ENCODE measurements at places on chromosomes 12 and 14.

GRCh38 chr12:31020385-31021166 is 53.1 kb upstream of the DDX11 start:
- no peak for DNase-seq

DNA sequence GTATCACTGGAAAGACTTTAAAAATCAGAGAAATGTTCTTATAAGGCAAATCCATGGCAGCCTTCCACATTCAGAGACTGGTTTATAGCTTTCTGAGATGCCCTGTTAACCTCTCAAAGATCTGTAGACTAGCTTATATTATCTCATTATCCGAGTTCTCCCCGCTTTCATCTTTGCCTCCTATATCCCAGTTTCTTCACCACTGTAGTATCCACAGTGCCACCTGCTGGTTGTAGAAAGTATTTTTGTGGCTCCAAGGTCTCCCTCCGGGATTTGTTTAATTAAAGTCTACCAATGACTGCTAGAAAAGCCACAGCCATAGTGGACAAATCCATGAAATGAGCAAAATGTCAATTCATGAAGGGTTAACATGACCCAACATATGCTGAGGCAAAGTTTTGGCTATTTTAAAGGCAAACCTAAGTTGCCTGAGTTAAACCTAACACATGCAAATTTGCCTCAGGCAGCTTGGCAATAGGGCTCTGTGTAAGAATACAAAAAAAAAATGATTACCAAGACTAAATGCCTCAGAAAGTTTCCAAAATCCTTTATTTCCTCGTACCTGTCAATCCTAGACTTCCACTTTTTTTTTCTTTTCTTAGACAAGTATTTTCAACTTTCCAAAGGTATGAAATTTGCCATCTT is 218.8 kb upstream of the BMP4 start:
- DNase-seq, result peak; percentile 83

DNA sequence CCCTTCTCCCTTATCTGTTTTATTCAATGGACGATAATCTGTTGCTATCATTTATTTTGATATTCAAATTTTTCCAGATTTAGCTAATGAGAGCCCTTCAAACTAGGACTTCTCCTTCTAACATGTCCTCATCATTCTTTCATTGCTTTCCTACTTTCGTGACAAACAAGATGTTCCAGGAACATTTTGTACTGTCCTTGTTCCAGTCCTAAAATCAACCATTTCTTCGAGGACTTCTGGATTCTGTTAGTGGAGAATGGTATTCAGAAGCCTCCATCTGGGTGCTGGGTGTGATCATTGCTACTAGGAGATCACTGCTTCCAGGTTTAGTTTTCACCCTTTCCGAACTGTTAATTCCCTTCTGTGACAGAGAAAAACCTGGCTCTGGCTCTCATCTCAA is 29.5 kb upstream of the FBXO34 start:
- DNase-seq, result no peak

- DNase-seq, result no peak
These were observed 28.8 kb downstream of the KLRK1 start for GRCh38 chr12:10361084-10361483.

- DNase-seq, result no peak
These were observed 31.8 kb upstream of the CLEC4E start for GRCh38 chr12:8572507-8572906.

- peak; percentile 90 for DNase-seq
These were observed 17.2 kb downstream of the DERA start for GRCh38 chr12:15928346-15928745.

DNA sequence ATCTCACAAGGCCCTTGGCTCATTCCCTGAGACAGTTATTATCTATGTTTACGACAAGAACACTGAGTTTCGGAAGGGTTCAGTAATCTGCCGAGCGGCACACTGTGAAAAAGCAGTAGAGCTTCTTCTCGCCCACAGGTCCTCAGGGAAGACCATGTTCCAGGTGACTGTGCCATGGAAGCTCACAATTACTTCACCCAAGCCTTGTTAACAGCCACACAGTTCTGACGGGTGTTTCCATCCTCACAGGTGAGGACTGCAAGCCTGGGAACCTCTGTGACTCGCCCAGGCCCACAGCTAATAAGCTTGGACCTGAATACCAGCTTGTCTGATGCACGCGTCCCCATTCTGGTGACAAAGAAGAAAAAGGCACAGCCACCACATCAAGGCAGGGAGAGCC is 15.4 kb downstream of the SETD3 start:
- no peak for DNase-seq

GRCh38 chr14:34722723-34723545 is 8.5 kb upstream of the CFL2 start:
- DNase-seq, result peak; percentile 66

- no peak for DNase-seq
These were observed 119.6 kb downstream of the PLXNC1 start for GRCh38 chr12:94267921-94268471.

GRCh38 chr14:77088645-77089044 is 9.4 kb upstream of the CIPC start:
- DNase-seq, result no peak

GRCh38 chr12:112439769-112440168 is 21.0 kb downstream of the PTPN11 start:
- no peak for DNase-seq

- DNase-seq, result peak; percentile 11
These were observed 44.8 kb downstream of the FOXN4 start for GRCh38 chr12:109264095-109264942.

GRCh38 chr14:100424504-100425428 is 101.6 kb downstream of the SLC25A47 start:
- DNase-seq, result peak; percentile 65

- no peak for DNase-seq
These were observed 129.7 kb downstream of the PAX9 start for GRCh38 chr14:36791402-36791801.

GRCh38 chr14:60867503-60868172 is 113.2 kb downstream of the TRMT5 start:
- DNase-seq, result no peak

- peak; percentile 77 for DNase-seq
These were observed 37.3 kb downstream of the VDR start for GRCh38 chr12:47867495-47867941.
